ENCODE measurements at places on chromosomes 7 and 10. TPM values are rescaled to one million over a fixed set of nuclear protein-coding genes. Genes with fewer than 3 reads are reported as not detected.

Gene MAPK8
- 22.7 TPM for total RNA-seq

Gene VENTX
- 0.26 TPM for total RNA-seq

GRCh38 chr10:1253523-1254353 lies 197.6 kb downstream of the WDR37 start:
- DNase-seq = no peak

DNA sequence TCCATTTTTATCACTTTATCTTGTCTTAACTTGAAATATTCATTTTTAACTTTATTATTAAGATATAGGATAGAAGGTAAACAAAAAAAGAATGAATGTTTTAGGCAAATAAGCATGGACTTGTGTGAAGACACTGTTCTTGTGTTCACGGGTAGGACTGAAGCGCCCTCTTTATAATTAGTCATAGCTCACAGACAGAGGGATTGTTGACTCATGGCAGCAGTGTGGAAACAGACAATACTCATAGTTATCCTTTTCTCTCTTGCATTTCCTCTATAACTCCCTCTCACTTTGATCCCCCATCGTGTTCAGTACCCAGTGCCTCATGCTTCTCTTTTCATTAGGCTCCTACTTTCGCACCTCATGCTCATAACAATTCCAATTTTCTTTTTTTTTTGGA lies 731.8 kb downstream of the PHTF2 start:
- no peak for DNase-seq

GRCh38 chr7:2611401-2611800 lies 20.4 kb upstream of the TTYH3 start:
- no peak for DNase-seq

Gene FAM20C
- 26.0 TPM for total RNA-seq

DNA sequence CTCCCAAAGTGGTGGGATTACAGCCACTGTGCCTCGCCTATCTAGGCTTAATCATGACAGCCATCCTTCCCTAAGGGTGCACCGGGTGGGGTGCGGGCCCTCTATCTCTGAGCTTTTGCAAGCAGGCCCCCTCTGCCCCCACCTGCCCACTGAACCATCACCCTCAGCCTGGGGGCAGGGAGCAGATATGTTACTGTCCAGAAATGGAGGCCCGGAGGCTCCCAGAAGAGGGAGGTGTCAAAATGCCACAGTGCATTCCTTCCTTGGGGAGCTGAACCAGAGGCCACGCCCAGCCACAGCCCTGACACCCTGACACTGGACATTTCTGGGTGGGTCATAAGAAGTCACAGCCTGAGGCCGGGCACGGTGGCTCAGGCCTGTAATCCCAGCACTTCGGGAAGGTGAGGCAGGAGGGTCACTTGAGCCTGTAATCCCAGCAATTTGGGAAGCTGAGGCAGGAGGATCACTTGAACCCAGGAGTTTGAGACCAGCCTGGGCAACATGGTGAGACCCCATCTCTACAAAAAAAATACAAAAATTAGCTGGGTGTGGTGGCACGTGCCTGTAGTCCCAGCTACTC lies 129.8 kb upstream of the TNRC18 start:
- DNase-seq = no peak

- no peak for DNase-seq
These were observed 116.5 kb upstream of the ADAM12 start for GRCh38 chr10:126504761-126505112.

DNA sequence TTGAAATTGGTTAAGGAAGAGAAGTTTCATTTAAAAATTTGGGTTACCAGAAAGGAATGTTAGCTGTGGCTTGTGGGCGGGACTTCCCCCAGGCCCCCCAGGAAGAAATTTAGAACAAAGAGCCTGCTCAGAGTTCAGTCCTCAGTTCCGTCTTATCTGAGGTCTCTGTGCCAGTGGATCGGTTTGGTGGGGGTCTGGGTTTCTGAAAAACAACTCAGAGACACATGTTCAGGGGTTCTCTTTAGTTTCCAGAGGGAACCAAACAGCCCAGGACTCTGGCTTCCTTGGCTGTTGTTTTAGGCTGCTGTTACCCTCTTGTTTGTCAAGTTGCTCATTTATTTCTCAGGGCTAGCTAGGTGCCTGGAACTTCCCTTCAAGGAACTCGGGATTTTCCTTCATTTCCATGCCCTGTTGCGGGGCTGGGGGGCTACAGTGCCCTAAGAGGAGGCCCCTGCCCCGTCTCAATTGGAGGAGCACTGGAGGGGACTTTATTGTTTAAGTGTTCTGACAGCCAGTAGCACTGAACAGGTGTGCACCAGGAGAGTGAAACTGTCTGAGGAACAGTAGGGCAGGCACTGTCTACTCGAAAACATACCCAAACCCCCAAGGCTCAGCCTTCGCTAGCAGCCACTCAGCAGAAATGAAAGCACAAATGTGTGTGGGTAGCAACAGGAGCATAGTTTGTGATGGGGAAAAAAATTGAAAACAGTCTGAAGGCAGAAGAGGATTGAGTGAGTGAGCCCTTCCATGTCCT lies 59.9 kb downstream of the ALOX5 start:
- DNase-seq = no peak

Gene CNPY1
- total RNA-seq = not detected

Gene TUBB8
- 14.2 TPM for total RNA-seq

DNA sequence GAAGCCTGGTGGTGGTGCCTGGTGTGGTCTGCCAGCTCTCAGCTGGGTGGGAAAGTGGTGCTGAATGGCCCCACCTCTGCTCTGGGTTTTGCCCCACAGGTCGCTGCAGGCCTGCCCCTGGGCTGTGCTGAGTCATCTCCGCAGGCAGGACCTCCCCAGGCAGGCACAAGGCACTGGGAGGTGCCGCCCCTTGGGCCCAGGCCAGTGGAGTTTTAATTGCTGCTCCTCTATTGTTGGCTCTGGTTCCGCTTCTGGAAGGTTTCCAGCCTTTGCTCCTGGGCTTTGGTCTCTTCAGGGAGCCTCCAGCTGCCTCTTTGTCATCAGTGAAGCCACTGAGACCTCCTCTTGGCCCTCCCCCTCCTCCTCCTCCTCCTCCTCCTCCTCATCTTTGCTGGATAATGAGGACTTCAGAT lies 180.3 kb upstream of the GRB10 start:
- peak; percentile 95 for DNase-seq

Gene KIF11
- 0.66 TPM for total RNA-seq

DNA sequence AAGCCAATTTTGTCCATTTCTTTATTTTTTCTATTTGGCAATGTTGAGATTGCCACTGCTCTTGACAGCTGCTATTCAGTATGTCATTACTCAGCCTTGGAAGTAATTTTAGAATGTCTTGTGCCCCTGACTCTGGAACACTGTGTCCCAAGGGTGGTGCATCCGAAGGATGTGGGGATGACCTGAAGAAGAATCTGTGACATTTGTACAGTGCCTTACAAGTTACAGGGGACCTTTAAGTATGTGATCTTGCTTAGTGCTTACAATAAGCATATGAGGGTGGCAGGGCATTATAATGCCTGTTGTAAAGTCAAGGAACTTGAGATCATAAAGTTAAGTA lies 239.5 kb downstream of the REEP3 start:
- DNase-seq = no peak

Gene NPY4R
- not detected for total RNA-seq

DNA sequence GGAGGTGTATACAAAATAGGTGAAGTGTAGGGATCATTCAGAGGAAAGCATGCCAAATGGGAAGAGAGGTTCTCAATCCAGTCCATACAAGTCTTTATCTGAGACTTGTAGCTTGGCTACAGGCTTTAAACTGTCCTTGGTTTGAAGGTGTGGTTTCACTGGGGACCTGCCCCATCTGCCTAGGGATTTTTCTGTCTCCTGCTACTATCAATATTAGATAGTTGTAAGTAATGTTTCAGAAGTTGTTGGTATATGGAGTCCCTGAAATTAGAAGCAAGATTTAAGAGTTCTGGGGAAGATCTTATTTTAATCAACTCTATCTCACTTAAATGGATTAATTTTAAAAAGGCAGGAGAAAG lies 100.9 kb downstream of the ANKRD7 start:
- no peak for DNase-seq
